ENCODE measurements at places on chromosomes 5 and 9. TPM values are rescaled to one million over a fixed set of nuclear protein-coding genes. Genes with fewer than 3 reads are reported as not detected.

DNA sequence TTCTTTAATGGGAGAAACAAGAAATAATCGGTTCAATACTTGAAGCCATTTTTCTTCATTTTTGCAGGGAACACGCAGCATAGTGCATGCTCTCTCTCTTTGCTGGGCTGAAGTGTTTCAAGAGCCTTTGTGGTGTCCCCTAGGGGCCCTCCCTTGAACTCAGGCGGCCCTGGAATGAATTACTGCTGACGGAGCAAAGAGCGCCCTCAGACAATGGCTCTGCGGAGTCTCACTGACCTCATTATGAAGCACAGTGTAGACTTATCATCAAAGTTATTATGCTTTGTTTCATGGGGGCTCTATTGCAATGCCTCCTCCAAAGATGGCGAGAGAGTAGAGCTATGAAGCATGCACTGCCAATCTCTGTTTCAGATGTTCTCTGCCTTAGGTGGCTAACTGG lies 64.8 kb upstream of the ADCY2 start:
- no peaks in the 10 kb centered on the region for H3K36me3 ChIP-seq
- no peak overlapping the region for H3K4me3 ChIP-seq
- H3K27me3 ChIP-seq = peaks cover 6% of the 10 kb centered on the region
- DNase-seq = no peak
- no peak overlapping the region for H3K27ac ChIP-seq
- H3K4me1 ChIP-seq = peaks cover 8% of the 10 kb centered on the region

DNA sequence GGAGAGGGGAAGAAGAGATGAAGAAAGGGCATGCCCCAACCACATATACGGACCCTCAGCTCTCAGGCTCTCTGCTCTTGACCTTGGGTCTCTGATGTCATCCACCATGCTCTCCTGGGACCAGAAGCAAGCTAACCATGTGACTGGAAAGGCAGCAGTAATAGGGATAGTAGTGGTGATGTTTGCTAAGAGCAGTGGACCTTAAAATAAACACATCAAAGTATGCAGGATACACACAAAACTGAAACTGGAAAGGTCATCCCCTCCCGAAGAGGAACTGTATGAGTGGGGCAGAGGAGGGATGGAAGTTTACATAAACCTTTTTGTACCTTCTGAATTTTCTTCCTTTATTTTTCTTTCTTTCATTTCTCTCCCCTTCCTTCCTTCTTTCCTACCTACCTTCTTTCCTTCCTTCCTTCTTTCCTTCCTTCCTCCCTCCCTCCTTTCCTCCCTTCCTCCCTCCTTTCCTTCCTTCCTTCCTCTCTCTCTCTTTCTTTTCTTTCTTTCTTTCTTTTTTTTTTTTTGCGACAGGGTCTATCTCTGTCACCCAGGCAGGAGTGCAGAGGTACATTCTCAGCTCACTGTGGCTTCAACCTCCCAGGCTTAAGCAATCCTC lies 8.1 kb upstream of the PTPN3 start:
- no peak for DNase-seq
- H3K36me3 ChIP-seq = no peaks in the 10 kb centered on the region
- H3K27me3 ChIP-seq = peaks cover 51% of the 10 kb centered on the region
- H3K27ac ChIP-seq = no peak overlapping the region
- no peak overlapping the region for H3K4me3 ChIP-seq

- no peaks in the 10 kb centered on the region for H3K36me3 ChIP-seq
- peaks cover 50% of the 10 kb centered on the region for H3K27me3 ChIP-seq
- H3K4me3 ChIP-seq = peak overlapping the region; percentile 63
- peak overlapping the region; percentile 12 for H3K27ac ChIP-seq
Measured at GRCh38 chr5:50963971-50964745, 297.7 kb downstream of the PARP8 start.

Gene ANKRD33B
- 2.1 TPM for total RNA-seq

GRCh38 chr9:124853605-124854143 lies 414 bp downstream of the WDR38 start:
- DNase-seq = no peak
- no peaks in the 10 kb centered on the region for H3K36me3 ChIP-seq
- H3K27me3 ChIP-seq = peaks cover 10% of the 10 kb centered on the region
- H3K27ac ChIP-seq = no peak overlapping the region

GRCh38 chr5:74798977-74799911 lies 32.2 kb downstream of the NSA2 start:
- H3K36me3 ChIP-seq = peaks cover 19% of the 10 kb centered on the region
- no peaks in the 10 kb centered on the region for H3K4me1 ChIP-seq
- peak overlapping the region; percentile 39 for H3K27ac ChIP-seq
- H3K27me3 ChIP-seq = no peaks in the 10 kb centered on the region

Gene FKTN
- total RNA-seq = 17.7 TPM

GRCh38 chr5:101370181-101370580 lies 467.1 kb upstream of the ST8SIA4 start:
- H3K4me3 ChIP-seq = no peak overlapping the region
- no peaks in the 10 kb centered on the region for H3K27me3 ChIP-seq
- no peaks in the 10 kb centered on the region for H3K36me3 ChIP-seq
- no peak overlapping the region for H3K27ac ChIP-seq

DNA sequence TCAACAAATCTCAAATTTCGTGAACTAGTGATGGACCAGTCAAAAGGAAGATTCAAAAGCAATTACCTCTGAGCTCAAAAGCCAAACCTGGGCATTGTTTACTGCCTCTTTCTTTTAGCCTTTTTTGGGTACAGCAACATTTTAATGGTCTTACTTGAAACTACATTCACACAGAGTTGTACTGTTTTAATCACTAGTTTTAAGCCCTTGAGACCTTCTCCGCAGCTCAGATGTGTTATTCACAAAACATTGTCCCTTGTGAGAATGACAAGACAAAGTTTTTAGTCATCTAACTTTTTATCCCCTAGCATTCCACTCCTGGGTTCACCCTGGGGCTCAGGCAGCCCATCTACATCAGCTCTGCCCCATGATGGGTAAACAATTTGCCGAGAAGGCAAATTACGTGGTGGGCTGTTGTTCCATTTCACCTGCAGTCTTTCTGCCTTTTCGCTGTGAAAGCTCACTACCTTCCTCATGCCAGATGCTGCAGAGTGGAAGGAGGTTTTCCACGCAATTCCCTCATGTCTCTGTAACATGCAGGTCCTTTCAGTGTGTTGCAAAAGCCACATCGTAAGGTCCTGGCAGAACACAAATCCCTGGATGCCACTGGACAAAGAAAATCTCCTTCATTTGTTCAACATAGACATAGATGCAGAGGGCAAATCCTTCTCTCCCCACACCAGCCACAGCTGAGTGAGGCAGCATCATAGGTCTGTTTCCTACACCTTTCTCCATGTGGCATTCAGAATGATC lies 175.7 kb downstream of the EBF1 start:
- no peak overlapping the region for H3K4me3 ChIP-seq
- no peak for DNase-seq
- no peaks in the 10 kb centered on the region for H3K4me1 ChIP-seq
- H3K27ac ChIP-seq = no peak overlapping the region

DNA sequence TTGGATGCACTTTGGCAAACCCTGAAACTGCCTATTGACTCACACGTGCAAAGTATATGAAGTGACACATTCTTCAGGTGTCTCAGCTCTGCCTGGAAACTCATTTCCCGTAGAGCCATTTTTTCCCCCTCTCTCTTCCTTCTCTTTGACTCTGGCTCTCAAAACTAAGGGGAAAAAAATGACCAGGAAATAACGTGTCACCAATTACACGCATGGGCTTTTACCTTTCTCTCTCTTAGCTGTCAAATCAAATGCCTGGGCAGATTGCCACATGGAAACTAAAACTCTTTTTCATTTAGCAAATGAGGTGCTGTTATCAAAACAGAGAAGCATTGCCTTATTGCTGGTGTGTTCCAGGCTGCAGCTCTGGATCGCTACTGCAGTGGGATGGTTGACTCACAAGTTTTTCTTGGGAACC lies 18.3 kb upstream of the IFNK start:
- no peak overlapping the region for H3K27ac ChIP-seq
- no peak for DNase-seq
- H3K36me3 ChIP-seq = peaks cover 15% of the 10 kb centered on the region

GRCh38 chr5:103031607-103032006 lies 88.3 kb downstream of the GIN1 start:
- no peaks in the 10 kb centered on the region for H3K4me1 ChIP-seq
- H3K4me3 ChIP-seq = no peak overlapping the region
- H3K27me3 ChIP-seq = no peaks in the 10 kb centered on the region
- H3K27ac ChIP-seq = no peak overlapping the region

GRCh38 chr5:135046661-135047346 lies 12.8 kb upstream of the PITX1 start:
- H3K36me3 ChIP-seq = no peaks in the 10 kb centered on the region
- peaks cover 2% of the 10 kb centered on the region for H3K4me1 ChIP-seq
- peaks cover 95% of the 10 kb centered on the region for H3K27me3 ChIP-seq
- no peak overlapping the region for H3K4me3 ChIP-seq
- DNase-seq = no peak

DNA sequence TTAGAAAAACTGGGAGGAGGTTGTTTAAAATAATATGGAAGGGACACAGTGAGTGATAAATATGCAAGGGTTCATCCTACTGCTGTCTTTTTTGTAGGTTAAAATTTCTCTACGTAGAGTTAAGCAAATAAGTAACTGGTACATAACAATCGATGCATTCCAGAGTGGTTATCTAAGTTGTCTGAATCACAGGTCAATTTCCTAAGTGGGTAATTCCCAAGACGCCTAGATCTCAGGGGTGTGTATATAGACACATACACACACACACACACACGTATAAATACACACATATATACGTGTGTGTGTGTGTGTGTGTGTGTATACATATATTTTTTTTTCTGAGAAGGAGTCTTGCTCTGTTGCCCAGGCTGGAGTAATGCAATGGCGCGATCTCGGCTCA lies 22.3 kb downstream of the CAAP1 start:
- H3K4me1 ChIP-seq = peaks cover 3% of the 10 kb centered on the region
- H3K27ac ChIP-seq = no peak overlapping the region
- no peak for DNase-seq
- H3K36me3 ChIP-seq = peaks cover 11% of the 10 kb centered on the region
- no peaks in the 10 kb centered on the region for H3K27me3 ChIP-seq

- H3K4me1 ChIP-seq = peaks cover 2% of the 10 kb centered on the region
- H3K4me3 ChIP-seq = no peak overlapping the region
- no peak for DNase-seq
- H3K27me3 ChIP-seq = peaks cover 3% of the 10 kb centered on the region
- H3K27ac ChIP-seq = no peak overlapping the region
Measured at GRCh38 chr5:77920359-77921058, 144.4 kb upstream of the TBCA start.

Gene SEMA5A
- total RNA-seq = 4.3 TPM

Gene SPINK1
- 3,409 TPM for total RNA-seq

DNA sequence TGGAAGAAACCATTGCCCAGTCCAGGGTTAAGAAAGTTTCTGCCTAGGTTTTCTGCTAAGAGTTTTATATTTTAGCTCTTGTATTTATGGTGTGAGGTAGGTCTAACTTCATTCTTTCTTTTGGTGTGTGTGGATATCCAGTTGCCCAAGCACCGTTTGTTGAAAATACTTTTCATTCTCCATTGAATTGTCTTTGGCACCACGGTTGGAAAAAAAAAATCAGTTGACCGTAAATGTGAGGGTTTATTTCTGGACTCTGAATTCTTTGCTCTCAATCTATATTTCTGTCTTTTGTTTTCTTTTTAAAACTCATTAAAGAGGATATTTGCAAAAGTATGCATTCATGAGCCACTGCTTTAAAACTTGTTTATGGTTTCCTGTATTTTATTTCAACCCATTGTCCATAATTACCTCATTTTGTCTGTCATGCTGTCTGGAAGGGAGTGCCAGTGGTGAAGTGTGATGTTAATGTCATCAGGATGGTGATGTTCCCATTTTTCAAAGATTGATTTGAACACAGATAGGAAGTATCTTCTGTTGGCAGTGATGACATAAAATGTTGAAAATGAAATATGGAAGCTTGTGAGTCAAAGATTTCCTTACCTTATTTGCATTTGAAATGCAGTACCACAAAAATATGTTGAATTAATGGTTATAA lies 33.9 kb downstream of the HABP4 start:
- H3K36me3 ChIP-seq = peaks cover 21% of the 10 kb centered on the region
- no peaks in the 10 kb centered on the region for H3K27me3 ChIP-seq

Gene FREM1
- 11.4 TPM for total RNA-seq

GRCh38 chr9:551986-552929 lies 289.2 kb upstream of the DMRT1 start:
- peaks cover 29% of the 10 kb centered on the region for H3K4me1 ChIP-seq
- no peak for DNase-seq
- peaks cover 11% of the 10 kb centered on the region for H3K36me3 ChIP-seq
- no peaks in the 10 kb centered on the region for H3K27me3 ChIP-seq
- no peak overlapping the region for H3K4me3 ChIP-seq
- H3K27ac ChIP-seq = peak overlapping the region; percentile 31

Gene TRPM3
- 1.6 TPM for total RNA-seq

GRCh38 chr5:103512500-103512899 lies 50.1 kb downstream of the NUDT12 start:
- H3K27ac ChIP-seq = no peak overlapping the region
- no peaks in the 10 kb centered on the region for H3K36me3 ChIP-seq
- no peaks in the 10 kb centered on the region for H3K27me3 ChIP-seq
- H3K4me1 ChIP-seq = peaks cover 17% of the 10 kb centered on the region
- DNase-seq = no peak

Measured in progenitor cell of endocrine pancreas (in vitro differentiated cells).